ENCODE measurements at places on chromosomes 2 and 18.
A peak's percentile ranks its signal among the peaks of the same experiment; 100 is the strongest.

- no peak for DNase-seq
Measured at GRCh38 chr2:133286326-133286922, 281.8 kb downstream of the NCKAP5 start.

DNA sequence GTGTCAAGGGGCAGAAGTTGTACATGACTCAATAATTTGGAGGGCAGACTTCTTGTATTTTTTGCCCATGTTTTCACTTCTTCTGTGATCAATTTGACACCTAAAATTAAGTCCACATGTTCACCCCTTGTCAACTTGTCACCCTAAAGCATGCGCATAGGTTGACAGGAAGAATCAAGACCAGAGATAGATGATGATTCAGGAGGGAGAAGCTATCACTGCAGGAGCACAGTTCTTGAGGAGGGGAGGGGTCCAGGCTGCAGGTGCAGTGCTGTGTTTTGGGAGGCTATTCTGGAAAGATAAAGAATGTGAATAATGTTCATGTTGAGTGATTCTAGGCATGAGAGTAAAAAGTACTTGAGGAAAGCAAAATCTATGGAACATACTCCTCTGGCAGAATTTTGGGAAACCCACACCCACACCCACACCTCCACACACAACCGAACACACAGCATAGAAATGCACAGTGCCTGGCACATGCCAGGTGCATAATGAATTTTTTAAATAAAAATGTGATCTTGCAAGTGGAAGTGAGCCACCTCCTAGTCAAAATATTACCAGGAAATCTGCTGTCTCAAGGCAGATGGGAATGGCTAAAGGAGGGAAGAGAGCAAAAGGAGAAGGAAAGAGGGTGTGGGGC is 249.2 kb upstream of the MEX3C start:
- no peak for DNase-seq

DNA sequence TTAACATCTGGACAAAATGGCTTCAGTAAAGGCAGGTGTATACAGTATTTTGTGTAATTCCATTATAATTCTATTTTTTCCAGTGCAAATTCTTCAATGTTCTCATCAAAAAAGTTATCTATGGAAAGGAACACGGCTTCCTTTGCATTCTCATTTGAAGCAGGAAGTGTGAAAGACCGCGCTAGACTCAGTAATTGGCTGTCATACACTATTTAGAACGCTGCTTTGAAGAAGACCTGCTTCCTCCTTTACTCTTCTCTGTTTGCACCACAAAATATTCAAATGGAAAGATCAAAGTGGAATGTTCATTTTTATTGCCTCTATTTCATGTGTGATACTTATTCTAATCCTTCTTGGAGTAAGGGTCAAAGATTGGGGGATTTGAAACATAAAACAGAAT is 883.7 kb downstream of the TSN start:
- DNase-seq: no peak

- no peak for DNase-seq
Measured at GRCh38 chr2:11904029-11904428, 157.6 kb downstream of the LPIN1 start.

GRCh38 chr18:10249801-10250200 is 204.6 kb upstream of the APCDD1 start:
- DNase-seq: no peak

DNA sequence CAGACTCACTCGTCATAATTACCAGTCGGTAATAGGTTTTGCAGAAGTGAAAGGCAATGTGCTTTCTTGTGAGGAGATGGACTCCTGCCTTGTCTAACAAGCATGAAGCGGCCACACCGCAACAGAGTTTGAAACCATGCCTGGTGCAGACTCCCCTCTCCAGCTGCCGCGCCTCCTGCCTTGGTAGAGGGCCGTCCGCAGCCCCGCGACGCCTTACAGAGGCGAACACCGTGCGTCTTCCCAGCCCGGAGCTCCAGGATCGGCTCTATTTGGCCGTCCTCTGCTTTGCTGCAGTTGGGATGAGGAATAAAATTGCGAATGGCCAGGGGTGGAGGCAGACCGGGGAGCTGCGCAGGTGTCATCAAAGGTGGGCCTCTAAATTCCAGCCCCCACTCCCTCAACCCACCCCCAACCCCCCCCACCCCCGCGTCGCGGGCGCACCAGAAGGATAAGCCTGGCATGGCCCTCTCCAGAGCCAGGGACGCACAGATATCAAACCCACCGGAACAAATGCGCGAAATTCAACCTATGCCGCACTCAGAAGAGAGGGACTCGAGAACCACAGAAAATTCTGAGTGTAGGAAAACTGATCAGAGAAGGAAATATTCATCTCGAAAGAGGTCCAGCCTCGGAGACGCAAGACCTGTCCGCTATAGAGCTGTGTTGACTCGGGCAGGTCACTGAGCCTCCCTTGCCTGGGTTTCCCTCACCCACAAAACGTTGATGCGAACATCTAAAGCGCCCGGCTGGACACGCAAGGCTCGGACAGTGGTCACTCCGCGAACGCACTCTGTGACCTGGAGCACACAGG is 1.1 kb downstream of the TRABD2A start:
- no peak for DNase-seq

DNA sequence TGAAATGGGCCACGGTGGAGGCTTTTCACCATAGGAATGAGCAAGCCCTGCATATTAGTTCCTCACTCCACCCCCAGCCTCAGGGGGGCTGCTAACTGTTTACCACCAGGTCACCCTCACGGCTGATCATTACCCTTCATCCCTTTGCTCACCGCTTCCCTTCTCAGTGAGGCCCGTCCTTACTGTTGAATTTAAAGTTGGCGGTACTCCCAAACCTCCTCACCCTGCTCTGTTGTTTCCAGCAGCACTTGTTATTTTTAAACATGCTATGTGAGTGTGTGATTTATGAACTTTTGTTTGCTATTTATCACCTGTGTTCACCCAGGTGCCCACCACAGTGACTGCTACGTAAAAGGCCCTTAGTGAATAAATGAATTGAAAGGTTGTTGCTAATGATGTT is 243.6 kb downstream of the ZNF407 start:
- DNase-seq: no peak

DNA sequence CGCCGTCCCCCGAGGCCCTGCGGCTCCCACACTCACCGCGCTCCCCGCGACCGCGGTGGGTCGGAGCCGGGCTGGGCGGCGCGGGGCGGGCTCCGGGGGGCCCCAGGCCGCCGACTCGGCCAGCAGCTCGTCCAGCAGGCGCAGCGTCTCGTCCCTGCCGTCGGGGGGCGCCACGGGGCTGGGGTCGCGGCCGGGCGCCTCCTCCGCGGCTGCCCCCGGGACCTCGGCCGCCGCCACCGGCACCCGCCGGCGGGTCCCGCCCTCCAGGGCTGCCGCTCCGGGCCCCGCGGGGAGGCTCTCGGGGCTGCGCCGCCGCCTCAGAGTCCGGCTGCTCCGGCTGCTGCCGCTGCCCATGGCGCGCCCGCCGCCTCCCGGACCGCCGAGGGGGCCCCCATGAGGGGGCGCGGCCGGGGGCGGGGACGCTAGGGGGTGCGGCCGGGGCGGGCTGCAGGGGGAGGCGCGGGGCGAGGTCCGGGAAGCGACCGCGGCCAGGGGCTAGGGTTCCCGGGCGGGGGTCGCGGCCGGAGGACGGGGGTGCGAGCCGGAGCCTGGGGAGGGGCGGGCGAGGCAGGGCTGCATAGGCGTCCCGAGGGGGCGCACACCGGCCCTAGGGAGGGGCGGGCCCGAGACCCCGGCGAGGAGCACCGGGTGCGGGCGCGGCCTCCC is at the start of gene CYS1:
TSS of gene CYS1 (minus strand) at position 542 of the 666 bp plus-strand sequence. CDS start at position 354, 188 bp downstream.
- DNase-seq: no peak

DNA sequence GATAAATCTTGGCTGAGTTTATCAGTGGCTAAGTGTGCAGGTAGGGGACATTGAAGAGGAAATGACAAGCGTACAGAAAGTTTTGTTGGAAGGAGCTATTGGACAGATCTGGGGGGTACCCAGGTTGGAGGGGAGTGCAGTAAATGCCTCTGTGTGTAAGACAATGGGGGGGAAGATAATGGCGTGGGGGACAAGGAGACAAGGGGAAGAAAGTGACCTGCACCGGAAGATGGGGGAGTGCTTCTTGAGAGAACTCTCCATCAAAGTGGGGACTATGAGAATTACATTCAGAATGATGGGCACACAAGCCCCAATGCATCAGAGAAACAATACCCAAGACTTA is 190.0 kb downstream of the ALPK2 start:
- DNase-seq: no peak

DNA sequence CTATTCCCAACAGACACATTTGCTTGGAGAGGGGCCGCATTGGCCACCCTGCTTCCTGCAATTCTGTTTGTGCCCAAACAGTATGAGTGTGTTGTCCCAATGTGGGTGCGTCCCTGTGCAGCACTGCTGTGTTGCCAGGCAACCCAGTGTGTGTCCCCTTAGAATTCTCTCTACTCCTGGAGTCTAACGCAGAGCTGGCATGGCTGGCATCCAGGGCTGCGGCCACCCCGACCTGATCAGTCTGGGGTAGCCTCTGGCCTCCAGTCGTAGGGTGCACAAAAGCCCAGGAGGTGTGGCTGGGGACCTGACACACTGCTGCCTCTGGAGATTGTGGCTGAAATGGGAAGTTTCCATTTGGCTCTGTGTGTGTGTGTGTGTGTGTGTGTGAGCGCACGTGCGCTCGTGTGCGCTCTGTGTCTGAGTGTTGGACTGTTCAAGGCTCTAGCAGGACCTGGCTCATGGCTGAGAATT is 48.0 kb downstream of the TEX44 start:
- no peak for DNase-seq

- no peak for DNase-seq
Measured at GRCh38 chr2:287911-288757, at the start of gene ALKAL2. Gene ALKAL2, minus strand, starts transcription at chr2:288091. Its CDS starts 256 bp downstream, at chr2:287835.

DNA sequence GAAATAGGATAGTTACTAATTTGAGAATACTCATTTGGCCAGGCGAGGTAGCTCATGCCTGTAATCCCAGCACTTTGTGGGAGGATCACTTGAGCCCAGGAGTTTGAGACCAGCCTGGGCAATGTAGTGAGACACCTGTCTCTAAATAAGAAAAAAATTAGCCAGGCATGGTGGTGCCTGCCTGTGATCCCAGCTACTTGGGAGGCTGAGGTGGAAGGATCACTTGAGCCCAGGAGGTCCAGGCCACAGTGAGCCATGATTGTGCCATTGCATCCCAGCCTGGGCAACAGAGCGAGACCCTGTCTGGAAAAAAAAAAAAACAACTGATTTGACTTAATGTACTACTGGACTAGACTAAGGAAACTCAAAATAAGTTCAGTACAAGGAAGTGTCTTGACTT is 32.7 kb upstream of the ZNF638 start:
- DNase-seq: no peak

- DNase-seq: no peak
Measured at GRCh38 chr2:181457741-181458425, 697 bp downstream of the ITGA4 start.

DNA sequence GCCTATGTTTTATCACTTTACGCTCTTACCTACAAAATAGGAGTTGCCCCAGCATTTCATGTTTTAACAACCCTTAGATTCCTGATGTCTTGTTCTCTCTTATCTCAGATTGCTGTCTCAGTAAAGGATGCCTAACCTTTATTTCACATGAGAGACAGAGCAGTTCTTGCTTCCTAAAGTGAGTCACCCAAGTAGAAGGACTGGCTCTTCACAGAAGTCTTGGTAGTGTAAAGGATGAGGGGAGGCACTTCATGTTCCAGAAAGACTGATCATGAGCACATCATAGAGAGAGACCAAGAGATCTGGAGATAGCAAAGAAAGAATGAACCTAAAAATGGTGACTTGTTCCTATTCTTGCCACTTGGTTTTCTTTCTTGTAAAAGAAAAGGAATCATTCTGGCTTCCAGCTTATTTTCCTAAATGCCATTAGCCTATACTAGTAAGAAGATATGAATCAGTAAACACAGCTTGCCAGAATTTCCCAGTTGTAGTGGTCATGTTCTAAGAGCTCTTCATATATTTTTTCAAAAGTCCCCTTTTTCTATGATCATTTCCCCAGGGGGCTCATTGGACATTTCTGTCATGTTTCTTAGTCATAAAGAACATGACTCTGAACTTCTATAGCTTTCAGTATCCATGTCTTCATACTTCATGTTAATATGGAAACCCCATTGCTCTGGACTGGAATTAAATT is 54.9 kb downstream of the MAPRE2 start:
- no peak for DNase-seq

DNA sequence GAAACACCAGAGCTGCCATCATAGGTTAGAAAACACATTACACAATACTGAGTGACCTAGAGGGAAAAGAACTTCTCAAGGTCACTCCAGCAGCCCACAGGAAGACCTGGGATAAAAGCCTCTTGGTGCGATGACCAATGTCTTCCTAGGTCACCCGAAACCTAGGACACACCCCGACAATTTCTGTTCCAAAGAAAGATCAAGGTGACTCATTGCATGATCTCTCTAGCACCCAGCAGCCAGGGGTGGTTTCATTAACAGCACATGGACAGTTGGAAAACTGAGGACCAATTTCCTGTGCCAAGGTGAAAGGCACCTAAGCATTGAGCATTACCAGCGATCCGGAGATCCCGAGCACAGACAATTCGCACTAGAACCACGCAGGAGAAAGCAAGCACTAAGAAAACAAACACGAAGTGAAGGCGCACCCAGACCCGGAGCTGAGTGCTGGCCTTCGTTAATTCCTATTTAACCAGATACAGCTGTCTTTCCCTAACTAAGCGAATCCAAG is 1.5 kb downstream of the CACNB4 start:
- DNase-seq: no peak

DNA sequence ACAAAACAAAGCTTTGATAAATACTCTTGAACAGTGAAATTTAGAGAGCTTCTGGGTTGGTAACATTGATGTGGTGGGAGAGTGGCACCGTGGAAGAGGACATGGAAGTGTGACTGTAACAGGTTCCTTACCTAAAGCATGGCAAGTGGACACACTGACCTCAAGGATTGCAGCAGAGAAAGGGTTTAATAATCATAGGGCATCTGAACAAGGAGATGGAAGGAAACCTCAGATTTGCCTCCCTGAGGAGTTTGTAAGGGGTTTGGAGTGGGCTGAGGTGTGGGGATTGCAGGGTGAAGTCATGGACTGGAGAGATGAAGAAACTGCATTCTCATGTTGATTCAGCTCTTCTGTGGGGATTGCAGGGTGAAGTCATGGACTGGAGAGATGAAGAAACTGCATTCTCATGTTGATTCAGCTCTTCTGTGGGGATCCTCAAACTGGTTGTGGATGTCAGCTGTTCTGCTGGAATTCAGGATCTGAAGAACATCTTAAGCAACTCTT is 83.8 kb upstream of the TLK1 start:
- no peak for DNase-seq

DNA sequence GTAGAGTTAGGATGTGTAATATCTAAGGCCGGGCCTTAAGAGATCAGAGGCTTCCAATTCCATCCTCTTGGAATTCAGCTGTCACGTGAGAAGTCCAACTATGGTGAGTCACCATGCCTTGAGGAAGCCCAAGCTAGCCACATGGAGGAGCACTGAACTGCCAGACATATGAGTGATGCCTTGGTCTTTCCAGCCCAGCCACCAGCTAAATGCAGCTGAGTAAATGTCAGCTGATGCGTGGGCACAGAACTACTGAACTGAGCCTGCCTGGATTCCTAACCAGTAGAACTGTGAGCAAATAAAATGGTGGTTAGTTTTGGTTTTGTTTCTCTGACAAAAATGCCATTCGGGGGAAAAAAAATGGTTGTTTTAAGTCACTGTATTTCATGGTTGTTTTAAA is 153.7 kb upstream of the SERTAD2 start:
- DNase-seq: no peak

- DNase-seq: peak; percentile 20
Measured at GRCh38 chr18:6729247-6730091, at the start of gene ARHGAP28. Gene ARHGAP28, plus strand, starts transcription at chr18:6729716. Its CDS starts 106 bp downstream, at chr18:6729822.

Measured in nucleus accumbens (tissue), 56 donors.